Hindlimb muscle (tissue), 1 donor: ENCODE measurements at places on chromosomes 2 and 18. TPM values are rescaled to one million over a fixed set of nuclear protein-coding genes. Genes with fewer than 3 reads are reported as not detected.

DNA sequence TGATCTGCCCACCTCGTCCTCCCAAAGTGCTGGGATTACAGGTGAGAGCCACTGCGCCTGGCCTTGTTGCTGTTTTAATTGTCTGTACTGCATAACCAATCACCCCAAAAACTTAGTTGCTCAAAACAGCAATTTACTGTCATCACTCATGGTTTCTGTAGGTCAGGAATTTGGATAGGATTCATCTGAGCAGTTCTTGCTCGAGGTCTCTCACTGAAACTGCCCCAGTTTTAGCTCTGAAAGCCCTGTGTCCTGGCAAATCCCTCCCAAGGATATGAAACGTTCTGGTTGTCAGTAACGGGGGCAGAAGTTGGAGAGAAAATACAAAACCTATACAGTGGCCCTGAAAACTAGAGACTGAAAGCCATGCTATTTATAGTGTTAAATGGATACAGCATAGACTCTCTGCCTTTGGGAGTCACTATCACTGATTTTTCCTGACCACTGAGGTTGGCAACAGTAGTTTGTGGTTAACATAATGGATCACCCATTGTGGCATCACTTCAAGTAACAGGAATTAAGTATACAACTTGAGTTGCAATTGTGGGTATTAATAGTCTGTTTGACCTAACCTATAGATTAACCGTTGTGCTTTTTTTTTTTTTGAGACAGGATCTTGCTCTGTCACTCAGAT is 27.2 kb upstream of the ERICH2 start:
- no peak for DNase-seq

DNA sequence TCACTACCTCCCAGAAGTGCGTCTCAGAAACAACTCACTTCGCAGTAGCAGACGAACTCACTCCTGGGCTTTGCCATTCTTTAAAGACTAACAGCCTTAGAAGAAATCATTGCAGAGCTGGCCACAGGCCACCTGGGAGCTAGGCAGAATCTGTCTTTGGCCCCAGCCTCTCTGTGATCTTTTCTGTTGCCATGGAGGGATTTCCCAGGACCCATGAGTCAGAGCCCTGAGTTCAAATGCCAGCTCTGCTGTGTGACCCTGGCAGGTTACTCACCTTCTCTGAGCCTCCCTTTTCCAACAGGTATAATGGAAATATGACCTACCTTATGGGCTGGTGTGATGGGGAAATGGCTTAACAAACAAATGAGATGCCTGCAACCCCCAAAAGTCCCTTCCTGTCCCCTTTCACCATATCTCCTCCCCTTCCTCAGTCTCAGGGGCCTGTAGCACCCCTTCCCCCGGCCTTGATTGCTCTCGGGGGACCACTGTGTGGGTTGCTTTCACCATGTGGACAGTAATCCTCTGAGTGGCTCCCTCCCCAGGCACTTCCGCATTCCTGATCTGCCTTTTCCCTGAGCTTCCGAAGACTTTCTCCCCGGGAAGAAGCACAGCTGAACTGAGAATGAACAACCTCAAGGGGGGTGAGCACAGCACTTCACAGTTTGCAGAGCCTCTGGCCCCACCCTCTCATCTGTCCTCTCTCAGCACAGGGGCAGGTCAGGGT is 34.0 kb upstream of the SLC66A3 start:
- DNase-seq, result no peak

DNA sequence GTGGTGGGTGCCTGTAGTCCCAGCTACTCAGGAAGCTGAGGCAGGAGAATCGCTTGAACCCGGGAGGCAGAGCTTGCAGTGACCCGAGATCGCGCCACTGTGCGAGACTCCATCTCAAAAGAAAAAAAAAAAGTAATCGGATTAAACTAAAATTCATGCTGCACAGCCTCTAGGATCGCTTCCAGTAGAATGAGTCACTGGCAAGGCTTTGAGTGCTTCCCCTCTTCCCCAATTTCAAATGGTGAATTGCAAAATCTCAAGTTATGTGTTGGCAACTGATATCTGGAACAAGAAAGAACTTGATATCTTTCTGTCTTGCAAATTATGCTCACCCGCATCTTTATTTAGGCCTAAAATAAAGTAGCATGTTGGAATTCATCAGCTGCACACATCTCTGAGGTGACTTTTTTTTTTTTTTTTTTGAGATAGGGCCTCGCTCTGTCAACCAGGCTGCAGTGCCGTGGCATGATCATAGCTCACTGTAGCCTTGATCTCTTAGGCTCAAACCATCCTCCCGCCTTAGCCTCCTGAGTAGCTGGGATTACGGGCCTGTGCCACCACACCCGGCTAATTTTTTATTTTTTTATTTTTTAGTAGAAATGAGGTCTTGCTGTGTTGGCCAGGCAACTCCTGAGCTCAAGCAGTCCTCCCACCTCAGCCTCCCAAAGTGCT is 12.7 kb downstream of the TTC39C start:
- peak; percentile 38 for DNase-seq

DNA sequence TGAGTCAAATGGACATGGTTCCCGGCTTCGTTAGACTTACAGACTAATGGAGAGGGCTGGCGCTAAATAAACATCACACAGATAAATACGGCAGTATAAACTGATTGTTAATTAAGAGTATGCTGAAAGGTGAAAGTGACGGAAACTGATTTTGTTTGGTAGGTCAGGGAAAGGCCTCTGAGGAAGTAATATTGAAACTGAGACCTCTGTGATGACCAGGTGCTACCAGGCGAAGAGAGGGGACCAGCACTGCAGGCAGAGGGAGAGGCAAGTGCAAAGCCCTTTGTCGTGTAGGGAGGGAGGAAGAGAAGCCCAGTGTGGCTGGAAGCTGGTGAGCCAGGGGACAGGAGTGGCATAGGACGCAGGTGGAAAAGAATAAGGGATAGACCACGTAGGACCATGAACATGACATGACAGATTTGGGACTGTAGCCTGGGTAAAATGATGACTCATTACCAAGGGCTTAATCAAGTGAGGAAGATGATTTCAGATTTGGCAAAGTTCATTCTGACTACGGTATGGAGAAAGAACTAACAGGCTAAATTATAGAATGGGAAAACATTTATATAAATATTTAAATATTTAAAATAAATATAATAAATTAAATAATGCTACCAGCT is 433.1 kb downstream of the NCKAP5 start:
- no peak for DNase-seq

DNA sequence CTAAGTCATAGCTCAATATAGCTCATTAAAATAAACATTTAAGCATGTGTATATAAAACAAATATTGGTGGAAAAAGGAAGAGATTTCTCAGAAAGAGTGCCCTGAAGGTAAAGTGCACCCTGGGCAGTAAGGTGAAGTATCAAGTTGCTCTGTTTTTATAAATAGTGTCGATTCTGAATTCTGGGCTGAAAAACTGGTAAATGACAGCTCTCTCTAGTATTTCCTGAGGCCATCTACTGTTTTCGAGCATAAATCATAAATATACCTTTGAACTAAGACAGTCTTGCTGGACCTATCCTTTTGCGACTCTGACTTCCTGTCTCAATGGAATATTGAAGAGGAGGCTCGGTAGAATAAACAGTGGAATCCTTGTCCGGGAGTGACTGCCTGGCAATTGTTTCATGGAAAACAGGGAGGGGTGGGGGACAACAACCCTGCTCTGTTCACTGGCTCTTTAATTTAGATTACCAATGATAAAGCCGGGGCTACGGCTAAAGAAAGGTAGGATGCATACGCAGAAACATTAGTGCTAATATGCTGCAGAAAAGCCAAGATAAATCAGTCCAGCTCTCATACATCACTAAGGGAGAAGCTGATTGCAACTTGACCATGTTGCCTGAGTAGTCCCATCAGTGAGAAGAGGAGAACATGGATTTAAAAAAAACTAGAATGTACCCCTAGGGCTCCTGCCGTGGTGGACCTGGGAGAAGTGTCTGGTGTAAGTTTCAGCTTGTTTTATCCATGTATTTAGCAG is 124.1 kb downstream of the RAPGEF4 start:
- DNase-seq, result no peak

DNA sequence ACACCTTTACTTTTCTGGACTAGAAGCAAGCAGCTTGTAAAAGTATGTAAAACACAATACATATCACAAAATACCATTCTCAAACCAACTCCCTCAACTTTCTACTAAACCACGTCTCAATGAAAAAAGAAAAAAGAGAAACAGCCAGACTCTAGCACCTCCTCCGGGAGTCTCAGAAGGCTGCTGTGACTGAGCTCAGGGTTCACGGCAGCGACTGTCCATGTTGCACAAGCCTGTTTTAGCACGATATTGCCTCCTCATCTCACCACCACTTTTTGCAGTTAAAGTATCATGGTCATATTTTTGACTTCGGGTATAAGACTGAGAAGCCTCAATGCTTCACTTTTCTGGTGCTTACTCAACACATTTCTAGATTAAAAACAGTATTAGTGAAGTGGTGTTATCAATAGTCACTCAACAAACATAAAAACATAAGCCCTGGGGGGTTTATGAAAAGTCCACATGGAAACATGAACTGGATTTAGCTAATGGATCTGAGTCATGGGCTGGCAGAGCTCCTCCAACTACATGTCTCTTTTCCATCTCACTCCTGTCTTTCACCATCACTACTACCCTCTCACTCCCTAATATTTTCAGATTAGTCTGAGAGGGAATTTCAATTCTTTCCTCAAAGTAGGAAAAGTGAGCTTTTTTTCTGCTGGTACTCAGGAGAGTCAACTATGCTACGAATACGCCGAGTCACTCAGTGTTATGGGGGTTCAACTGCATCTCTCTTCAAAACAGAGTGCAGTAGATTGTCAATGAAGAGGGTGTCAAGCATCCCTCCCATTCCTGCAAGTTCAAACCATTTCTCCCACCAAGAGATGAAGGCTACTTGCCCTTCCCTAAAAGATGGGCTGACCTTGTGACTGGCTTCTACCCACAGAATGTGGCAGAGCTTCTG is 113.7 kb downstream of the OSR1 start:
- DNase-seq, result no peak

Gene ABCG8
- polyA plus RNA-seq, result 0.10 TPM

Gene LYPD6
- 1.2 TPM for polyA plus RNA-seq

Gene UGT1A10
- not detected for polyA plus RNA-seq

Gene HK2
- polyA plus RNA-seq, result 7.4 TPM

Gene MYO3B
- polyA plus RNA-seq, result 0.06 TPM

Gene FAM136A
- polyA plus RNA-seq, result 36.9 TPM
